ENCODE measurements at places on chromosomes 12 and 14.

GRCh38 chr12:111529424-111530368 is 69.4 kb downstream of the ATXN2 start:
- peak; percentile 67 for DNase-seq

DNA sequence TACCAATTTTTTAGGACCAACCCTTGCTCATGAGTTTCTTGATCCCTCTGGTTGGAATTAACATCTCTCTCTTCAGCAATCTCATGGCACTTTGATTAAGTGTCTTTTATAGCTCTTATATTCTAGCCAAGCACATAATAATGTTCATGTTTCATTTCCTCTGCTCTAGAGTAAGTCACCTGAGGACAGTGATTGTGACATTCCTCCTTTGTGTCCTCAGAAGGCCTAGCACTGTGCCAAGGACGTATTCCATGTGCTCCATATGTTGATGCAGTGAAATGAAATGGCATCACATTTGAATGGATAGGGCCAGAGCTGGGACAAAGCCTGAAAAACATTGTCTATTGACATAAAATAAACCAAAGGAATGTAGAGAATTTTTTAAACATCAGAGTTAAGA is 322.8 kb upstream of the PRICKLE1 start:
- DNase-seq: no peak

DNA sequence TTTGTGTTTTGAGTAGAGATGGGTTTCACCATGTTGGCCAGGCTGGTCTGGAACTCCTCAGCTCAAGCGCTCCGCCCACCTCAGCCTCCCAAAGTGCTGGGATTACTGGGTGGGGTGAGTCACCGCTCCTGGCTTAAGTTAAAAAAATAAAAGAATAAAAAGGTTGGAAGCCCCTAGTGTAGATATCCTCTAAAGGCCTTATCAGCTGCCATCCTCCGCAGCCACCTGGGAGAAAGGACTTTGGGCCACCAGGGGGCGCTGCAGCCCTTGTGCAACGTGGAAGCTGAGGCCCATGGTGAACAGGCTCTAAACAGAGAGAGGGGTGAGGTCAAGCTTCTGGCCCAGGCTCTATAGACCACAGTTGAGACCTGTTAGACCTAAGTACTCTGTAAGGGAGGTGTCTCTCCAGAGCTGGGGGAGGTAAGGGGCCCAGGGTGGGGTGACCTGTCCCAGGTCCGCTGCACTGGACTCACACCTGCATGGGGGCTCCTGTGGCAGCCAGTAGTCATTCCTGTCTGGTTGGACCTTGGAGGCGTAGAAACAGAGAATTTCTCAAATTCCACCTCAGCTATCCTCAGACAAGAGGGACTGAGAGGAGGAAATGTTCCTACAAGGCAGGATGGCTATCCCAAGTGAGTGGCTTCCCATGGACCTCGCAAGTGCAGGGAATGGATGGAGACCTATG is 14.0 kb upstream of the RACGAP1 start:
- peak; percentile 88 for DNase-seq

- no peak for DNase-seq
Observed at GRCh38 chr12:89497467-89497866, 27.1 kb downstream of the GALNT4 start.

DNA sequence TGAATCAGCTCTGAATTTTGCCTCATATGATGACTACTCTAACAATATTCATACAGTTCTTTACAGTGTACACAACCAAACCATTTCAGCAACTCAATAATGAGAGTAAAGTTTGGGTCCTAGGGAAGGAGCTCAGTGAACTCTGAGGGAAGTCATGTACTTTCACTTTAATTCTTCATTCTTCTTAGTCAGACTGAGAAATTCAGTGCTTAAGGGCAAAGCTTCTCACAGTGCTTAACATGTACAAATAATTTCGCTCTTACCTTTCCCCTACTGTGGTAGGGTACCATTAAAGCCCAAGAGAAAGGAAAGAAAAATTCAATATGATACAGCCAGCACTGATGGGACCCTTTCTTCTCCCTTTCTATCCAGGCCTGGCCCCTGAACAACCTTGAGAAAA is 435.0 kb downstream of the NELL2 start:
- no peak for DNase-seq

DNA sequence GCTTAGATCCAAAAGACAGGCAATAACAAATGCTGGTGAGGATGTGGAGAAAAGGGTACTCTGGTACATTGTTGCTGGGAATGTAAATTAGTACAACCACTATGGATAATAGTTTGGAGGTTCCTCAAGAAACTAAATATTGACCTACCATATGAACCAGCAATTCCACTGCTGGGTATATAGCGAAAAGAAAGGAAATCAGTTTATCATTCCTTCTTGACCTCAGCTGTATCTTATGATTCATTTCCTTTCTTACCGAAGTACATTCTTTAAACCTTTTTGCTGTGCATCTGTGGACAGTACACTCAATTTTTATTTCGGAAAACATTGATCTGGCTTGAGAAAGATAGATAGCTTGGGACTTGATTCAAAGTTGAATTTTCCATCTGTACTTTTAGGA is 183.2 kb upstream of the LRFN5 start:
- no peak for DNase-seq

DNA sequence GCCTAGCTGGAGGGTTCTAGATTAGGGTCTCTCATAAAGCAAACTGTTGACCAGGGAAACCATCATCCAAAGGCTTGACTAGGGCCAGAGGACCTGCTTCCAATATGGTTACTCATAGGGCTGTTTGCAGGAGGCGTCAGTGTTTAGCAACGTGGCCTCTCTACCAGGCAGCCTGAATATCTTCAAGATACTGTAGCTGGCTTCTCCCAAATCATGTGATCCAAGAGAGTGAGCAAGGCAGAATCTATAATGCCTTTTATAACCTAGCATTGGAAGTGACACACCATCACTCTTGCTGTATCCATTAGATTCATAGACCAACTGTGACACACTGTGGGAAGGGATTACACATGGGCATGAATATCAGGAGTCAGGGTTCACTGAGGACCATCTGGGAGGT is 17.3 kb downstream of the TPH2 start:
- DNase-seq: peak; percentile 12

- DNase-seq: no peak
Observed at GRCh38 chr14:62776300-62776699, 269.0 kb downstream of the KCNH5 start.

- no peak for DNase-seq
Observed at GRCh38 chr12:6494258-6494743, 399 bp downstream of the NCAPD2 start.

GRCh38 chr14:96162741-96163140 is 41.9 kb upstream of the BDKRB2 start:
- no peak for DNase-seq

- peak; percentile 82 for DNase-seq
Observed at GRCh38 chr12:25615119-25615518, 62.0 kb upstream of the LMNTD1 start.

DNA sequence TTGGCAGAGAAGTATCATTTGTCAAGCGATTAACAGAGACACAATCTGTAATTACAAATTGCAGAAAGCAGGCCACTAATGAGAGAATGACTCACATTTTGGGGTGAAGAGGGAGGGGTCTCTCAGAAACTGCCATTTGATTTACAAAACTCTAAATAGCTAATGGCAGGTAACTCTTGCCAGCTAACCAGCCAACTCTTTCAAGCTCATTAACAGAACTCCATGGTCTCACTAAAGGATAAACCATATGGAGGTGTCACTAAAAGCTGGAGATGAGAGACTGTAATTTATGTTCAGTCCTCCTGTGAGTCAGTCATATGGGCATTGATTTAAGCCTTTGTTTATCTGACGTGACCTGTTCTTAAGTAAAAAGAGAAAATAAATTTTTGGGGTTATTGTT is 336.4 kb downstream of the FOXG1 start:
- DNase-seq: no peak

DNA sequence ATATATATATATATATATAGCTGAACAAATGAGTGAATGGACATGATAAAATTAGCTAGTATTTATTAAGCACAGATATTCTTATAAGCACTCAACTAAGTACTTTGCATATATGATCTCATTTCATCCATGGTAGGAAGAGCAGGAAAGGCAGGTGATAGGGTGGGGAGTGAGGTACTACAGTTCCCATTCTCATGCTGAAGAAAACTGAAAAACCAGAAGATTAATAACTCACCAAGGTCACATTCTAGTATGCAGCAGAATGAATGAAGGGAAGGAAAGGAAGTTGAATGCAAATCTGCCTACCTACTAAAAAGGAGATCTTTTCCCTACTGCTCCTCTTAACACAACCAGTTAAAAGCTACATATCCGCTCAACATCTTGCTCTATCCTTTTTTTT is 298.1 kb upstream of the TMPO start:
- no peak for DNase-seq

GRCh38 chr14:102154821-102155549 is 15.3 kb downstream of the WDR20 start:
- no peak for DNase-seq

GRCh38 chr12:14393751-14394150 is 28.3 kb downstream of the ATF7IP start:
- peak; percentile 43 for DNase-seq

- peak; percentile 52 for DNase-seq
Observed at GRCh38 chr14:22220427-22220826, 368.6 kb downstream of the DAD1 start.

GRCh38 chr12:103690426-103690825 is 103.4 kb downstream of the STAB2 start:
- no peak for DNase-seq

DNA sequence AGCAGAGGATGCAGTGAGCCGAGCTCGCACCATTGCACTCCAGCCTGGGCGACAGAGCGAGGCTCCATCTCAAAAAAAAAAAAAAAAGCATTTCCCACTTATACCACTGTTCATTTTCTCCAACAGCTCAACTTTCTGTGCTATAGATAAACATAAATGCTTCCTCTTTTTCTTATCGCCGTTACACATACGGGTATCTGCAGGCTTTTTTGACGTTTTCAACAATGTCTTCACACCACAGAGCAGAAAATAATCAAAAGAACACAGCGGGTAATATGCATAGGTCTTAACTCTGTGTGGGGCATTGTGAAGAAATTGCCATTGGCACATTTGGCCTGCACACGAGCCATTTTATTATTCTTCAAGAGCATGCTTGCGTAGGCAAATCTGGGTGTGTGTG is 86.4 kb downstream of the CAPZA3 start:
- DNase-seq: no peak

DNA sequence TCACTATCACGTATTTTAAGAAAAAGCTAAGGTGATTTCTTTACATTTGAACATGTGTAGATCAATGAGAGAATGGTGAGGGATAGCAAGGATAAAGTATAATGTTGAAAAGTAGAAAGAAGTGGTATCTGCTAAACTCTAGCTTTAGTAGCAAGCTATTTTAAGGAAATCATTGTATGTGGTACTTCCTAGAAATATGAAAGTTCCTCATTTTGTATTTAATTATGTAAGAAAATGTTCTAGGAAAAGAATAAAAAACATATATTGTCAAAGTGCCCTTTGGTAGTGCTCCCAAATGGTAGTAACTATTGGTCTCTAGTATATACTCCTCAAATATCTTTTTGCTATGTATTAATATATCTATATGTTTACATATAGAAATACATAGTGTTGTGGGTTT is 35.7 kb downstream of the RAB21 start:
- no peak for DNase-seq

DNA sequence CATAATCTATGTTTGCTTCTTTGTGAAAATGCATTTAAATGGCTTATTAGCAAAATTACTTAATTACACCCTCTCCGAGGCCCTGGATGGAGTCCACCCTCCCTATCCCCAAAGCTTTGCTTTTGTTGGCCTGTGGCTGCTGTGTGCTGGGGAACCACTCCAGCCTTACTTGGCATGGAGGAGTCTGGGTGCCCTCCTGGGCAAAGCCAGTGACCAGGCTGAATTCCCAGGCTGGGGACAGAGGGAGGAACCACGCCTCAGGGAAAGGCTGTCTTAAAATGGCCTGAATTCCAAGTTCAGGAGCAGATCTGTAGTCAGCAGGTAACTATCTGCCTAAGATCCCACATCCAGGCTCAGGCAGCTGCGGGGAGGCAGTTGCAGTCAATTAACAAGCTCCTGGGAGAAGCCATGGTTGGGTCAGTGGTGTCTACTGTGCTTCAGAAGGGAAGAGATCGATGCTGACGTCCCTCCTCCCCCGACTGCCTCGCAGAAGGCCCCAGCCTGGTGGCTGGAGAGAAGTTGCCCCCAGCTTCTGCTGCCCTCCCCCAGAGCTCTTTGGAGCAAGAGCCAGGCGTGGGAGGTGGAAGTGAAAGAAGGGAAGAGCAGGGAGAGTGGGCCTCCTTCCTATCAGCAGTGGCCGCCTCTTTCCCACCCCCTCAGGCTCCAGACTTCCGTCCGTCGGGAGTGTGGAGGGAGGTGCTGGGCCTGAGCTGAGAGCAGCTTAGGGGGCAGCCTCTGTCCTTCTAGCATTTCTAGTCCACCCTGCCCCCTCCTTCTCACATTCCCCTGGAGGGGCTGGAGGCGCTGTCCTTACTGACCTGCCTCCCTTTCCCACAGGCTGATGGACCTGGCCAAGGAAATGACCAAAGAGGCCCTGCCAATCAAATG is 11.3 kb downstream of the VASH1 start:
- no peak for DNase-seq

- peak; percentile 64 for DNase-seq
Observed at GRCh38 chr12:8057839-8058238, 8.3 kb downstream of the C3AR1 start.

DNA sequence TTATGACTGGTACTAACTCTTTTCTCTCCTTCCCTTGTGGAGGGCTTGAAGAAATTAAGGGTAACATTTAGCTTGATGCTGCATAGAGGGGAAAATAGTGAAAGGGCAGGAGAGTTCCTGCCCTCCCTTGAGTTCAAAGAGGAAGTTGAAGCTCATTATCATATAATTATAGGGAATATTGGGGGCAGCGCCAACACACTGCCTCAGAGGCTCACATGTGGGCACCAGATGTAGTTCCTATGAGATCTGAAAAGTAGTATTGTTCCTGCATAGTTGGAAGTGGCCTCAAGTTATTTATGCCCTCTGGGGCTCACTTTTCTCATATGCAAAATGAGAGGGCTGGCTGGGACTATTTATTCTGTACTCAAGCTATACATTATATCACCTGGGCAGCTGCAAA is 33.0 kb upstream of the FGF23 start:
- DNase-seq: no peak

GRCh38 chr14:61331992-61332657 is 10.7 kb downstream of the PRKCH start:
- DNase-seq: no peak

DNA sequence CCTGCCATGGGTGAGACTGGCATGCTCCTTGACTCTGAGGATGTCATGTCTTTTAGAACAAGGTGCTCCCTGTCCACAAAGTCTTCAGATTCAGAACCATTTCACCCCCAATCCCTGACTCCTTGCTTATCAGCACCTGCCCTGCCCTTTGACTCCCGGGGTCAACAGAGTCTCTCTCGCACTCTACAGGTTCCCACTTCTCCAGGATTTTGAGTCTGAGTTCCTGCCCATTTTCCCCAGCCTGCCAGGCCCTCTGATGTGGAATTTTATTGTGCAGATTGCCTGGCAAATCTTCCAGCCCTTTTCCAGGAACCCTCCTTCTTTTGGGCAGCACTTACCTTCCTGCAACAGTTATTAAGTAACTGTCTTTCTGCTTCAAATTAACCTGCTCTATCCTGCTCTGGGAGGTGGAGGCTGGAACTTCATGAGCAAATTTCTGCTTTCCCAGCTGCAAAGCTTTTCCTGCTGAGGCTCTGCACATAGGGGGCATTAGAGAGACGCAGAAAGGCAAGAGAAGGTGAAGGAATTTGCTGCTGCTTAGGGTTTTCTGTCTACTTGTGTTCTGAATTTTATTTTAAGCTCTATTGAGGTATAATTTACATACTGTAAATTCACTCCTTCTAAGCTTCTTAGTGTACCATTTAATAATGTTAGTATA is 259.1 kb downstream of the PCNX1 start:
- DNase-seq: peak; percentile 74

- DNase-seq: no peak
Observed at GRCh38 chr12:16636435-16637055, 30.6 kb upstream of the LMO3 start.

GRCh38 chr14:52052288-52052943 is 16.4 kb downstream of the NID2 start:
- DNase-seq: peak; percentile 54

All from epithelial cell of esophagus (primary cell).